ENCODE measurements at places on chromosomes 7 and 10.

- no peak for DNase-seq
These were observed 59.0 kb downstream of the EGFR start for GRCh38 chr7:55077561-55078410.

- no peak for DNase-seq
These were observed 104.7 kb downstream of the PDGFA start for GRCh38 chr7:414681-415560.

DNA sequence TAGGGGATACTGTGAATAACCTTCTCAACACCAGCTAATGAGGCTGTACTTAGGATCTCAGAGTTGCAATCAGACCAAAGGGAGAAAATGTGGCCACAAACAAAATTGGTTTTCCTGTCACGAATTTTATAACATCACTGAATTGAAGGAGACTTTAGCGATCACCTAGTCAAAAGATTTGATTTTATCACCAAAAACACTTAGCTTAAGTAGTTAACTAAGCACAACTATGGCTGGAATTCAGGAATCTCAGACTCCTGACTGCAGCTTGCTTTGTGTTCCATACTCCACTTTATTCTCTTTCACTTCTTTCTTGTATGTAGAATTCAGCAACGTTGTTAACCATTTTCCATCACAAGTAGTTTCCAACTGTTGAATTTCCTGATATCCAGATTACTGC is 152.0 kb downstream of the SLC16A9 start:
- no peak for DNase-seq

DNA sequence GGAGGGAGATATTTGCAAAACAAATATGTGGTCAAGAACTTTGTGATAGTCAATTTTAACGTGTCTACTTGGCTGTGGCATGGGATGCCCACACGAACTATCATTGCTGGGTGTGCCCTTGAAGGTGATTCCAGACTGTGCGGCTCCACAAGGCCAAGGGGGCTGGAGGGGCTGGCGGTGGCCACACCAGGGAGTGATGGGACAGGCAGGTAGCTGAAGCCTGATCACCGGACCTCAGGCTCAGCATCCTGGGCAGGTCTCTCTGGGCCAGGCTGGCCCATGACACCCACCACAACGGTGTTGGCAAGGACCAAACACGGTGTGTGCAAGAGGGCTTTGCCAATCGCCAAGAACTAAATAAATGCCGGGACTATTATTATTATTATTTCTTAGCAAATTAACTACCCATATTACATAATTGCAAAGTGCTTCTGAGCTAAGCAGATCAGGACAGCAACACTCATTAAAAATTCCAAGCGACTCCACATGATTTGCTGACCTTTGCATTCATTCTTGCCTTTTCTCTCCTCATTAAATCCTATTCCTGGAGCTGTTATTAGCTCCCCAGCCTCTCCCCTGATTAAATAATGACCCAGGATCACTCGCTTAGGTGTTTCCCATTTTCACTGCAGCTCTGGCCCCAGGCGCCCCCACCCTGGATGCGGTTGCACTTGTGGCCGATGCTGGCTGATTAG is 35.4 kb upstream of the PPP2R2D start:
- DNase-seq = no peak

- DNase-seq = no peak
These were observed 64.8 kb downstream of the THSD7A start for GRCh38 chr7:11767148-11767547.

GRCh38 chr7:133572843-133573242 is 320.0 kb downstream of the EXOC4 start:
- DNase-seq = no peak

GRCh38 chr10:10785627-10786026 is 232.0 kb upstream of the CELF2 start:
- DNase-seq = no peak

- DNase-seq = no peak
These were observed 9.5 kb upstream of the BTBD16 start for GRCh38 chr10:122261584-122261983.

- no peak for DNase-seq
These were observed 7.4 kb upstream of the PFKP start for GRCh38 chr10:3059974-3060373.

GRCh38 chr10:86090807-86091206 is 275.8 kb downstream of the GRID1 start:
- no peak for DNase-seq

DNA sequence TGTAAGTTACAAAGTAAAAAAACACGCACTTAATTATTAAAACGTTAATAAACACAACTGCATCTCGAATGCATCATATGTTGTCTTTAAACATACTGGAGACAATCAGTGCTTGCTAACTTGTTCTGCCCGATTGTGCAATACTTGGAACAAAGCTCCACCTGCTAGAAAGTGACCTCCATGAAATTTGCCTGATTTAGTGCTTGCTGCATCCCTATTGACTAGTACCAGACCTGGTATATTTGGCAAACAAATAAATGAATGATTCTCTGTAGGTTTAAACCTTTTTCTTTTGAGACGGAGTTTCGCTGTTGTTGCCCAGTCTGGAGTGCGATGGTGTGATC is 6.2 kb downstream of the BZW2 start:
- no peak for DNase-seq
